Astrocyte (in vitro differentiated cells and primary cell): ENCODE measurements at places on chromosomes 7 and 10.

DNA sequence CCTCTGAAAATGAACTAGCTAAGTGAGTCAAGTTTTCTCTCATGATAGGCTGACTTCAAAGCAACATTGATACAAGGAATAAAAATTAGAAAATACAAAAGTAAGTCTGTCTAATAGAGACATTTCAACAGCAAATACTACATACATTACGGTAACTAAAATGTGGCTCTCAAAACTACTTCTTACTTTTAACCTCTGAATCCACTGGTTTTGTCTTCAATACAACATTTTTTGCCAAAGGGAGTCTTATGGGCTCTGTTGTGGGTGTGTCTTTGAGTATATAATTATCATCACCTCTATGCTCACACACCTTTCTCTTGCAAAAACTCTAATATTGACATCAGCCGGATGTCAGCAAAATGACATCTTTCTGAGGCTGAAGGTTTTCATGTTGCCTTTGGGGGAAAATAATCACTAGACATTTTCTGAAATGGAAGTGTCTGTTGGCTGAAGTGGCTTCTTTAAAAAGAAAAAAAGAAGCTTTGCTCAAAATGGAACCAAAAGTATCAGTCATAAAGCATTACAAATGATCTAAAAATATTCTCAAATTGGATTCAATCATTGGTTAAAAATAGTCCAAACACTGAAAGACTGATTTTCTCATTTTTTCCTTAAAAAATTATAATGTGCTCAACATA is 41.8 kb upstream of the FAM133B start:
- no peak for DNase-seq

DNA sequence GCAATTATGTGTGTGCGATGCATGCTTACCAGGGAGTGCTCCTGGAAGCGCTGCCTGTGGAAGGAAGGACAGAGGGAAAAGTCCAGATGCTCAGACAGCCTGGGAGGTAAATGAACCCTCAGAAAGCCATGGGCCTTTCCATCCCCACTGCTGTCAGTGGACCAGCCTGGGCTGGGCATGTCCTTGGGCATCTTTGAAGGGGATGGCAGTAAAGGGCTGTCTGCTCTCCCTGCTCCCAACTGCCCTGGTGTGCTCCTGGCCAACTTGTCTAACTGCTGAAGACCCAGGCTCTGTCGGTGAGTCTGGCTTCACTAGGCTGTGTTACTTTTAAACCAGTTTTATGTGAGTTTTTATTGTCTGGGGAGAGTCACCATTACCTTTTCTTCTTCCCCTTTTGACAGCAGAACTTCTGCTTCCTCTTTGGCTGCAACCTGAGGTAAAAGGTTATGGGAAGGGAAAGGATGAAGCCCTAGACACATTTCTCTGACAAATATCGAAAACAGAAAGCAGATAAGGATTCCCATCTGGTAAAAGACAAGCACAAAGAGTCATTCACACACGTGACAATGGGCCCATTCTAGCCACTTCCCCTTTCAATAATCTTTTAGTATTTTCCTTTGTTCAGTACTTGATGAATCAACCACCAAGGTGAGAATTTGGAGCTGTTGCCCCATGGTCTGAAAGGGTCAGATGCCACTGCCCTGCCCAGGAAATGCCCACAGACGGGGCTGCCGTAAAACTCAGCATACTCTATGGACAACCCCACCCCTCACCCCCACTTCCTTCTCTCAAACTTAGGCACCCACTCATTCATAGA is 27.6 kb upstream of the PIK3AP1 start:
- DNase-seq, result no peak

DNA sequence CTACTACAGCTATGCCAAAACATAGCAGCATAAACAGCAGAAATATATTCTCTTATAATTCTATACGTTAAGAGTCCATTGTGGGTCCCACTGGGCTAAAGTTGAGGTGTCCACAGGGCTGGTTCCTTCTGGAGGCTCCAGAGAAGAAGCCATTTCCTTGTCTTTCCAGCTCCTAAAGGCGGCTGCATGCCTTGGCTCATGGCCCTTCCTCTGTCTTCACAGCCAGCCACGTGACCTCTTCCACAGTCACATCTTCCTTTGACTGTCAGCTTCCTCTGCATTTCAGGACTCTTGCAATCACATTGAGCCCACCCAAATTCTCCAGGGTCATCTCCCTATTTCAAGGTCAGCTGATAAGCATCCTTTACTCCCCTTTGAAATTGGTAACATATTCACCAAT is 17.2 kb downstream of the NACAD start:
- no peak for DNase-seq

GRCh38 chr7:80791509-80791929 is 127.3 kb downstream of the SEMA3C start:
- DNase-seq, result no peak

DNA sequence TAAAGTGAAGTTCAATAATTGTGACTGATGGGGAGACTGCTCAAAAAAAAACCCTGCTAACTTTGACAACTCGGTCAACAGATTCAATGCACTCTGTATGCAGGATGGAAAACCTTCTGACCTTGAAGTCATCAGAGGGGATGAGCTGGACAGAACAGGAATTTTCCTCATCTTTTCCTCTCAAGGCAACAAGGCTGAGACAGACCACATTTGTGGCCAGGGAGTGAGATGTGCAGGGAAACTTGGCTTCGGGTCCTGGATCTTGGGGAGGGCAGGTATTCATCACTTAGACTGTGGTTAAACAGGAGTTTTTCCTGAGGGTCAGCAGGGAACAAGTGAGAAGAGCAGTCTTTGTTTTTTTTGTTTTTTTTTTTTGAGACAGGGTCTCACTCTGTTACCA is 100.6 kb downstream of the BAMBI start:
- peak; percentile 39 for DNase-seq

- DNase-seq, result no peak
These were observed 2.9 kb upstream of the IGF2BP3 start for GRCh38 chr7:23472956-23473843.

GRCh38 chr7:29563590-29564495 is at the start of gene PRR15:
PRR15 (plus strand) TSS chr7:29563835; CDS start chr7:29566330, 2,495 bp downstream.
- DNase-seq, result peak; percentile 7

- DNase-seq, result peak; percentile 97
These were observed 50.5 kb upstream of the BMPER start for GRCh38 chr7:33854801-33855350.

- DNase-seq, result no peak
These were observed 49.6 kb downstream of the MPP7 start for GRCh38 chr10:28253169-28253785.

DNA sequence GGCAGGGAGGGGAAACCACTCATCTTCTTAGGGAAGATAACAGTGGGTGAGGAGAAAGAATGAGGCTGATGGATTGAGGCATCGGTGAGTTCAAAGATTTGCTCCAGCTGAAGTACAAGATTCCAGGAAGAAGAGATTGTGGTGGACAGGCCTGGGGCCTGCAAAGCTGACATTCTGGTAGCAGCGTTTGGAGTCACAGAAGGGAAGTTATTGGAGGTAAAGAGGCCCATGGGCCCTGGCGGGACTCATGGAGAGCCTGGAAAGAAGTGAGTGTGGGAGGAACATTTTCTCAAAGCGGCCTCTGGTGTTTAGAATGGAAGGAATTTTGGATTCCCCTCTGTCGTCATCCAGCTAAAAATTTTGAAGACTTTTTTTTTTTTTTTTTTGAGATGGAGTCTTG is 160.0 kb upstream of the KLF6 start:
- DNase-seq, result no peak

DNA sequence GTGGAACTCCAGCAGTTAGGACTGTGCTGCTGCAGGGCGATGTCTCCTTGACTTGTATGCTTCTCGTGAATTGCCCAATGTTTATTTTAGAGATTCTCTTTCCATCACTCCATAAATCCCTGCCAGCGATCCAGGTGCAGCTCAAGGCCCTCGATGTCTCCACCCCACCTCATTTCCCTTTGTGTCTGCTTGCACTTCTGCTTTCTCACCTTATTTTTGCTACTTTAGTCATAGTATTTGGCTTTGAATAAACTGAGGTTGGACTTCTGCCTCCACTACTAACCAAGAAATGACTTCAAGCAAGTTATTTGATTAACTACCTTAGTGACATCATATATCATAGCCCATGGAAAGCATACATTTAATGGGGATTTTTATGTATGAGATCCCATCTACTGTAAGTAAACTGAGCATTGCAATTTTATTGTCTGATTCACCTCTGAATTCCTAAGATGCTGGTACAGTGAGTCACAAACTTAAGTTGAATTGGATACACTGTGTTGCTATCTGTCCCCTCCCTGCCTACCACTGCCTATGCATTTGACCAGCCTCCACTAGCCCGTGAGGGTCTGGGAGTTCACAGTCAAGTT is 255.8 kb downstream of the ABCA13 start:
- peak; percentile 73 for DNase-seq

DNA sequence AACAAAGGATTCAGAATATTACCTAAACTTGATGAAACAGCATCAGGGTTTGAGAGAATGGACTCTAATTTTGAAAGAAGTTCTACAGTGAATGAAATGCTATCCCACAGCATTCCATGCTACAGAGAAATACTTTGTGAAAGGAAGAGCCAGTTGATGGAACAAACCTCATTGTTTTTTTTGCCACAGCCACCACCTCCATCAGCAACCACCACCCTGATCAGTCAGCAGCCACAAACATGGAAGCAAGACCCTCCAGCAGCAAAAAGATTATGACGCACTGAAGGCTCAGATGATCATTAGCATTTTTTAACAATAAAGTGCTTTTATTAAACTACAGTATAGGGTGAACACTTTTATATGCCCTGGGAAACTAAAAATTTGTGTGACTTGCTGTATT is 98.7 kb downstream of the LRRC4 start:
- peak; percentile 33 for DNase-seq

DNA sequence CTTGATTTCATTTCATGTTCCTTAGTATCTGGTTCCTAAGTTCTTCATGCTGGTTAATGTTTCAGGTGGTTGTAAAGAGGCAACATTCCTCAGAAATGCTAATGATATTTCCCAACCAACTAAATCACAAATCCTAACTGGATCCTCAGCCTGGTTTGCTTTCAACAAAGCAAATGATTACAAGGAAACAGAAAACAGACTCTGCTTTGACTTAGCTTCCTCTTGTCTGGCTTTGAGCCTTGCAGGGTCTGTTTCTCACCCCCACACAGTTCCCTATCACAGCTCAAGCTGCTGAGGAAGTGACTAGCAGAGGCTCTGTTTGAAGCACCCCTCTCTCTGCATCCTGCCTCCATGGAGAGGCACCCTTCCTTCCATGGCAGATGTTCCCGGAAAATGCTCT is 130.2 kb upstream of the CTTNBP2 start:
- no peak for DNase-seq

DNA sequence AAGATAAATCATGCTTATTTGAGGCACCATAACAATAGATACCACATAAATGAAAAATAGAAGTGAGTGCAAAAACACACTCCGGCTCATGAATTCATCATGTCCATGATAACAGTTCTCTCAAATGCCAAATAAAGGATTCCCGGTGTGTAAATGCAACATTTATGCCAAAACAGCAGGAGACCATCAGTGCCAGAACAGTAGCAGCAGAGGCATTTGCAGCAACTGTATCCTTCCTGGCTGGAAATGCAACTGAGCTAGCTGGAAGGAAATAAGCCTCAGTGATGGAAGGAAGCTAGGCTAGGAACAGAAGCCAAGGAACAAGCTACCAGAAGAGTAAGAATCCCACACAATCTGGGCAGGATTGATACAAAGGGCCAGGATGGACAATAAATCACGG is 79.9 kb upstream of the THSD7A start:
- DNase-seq, result no peak

- no peak for DNase-seq
These were observed 209.6 kb downstream of the PTPRN2 start for GRCh38 chr7:158377800-158378623.

DNA sequence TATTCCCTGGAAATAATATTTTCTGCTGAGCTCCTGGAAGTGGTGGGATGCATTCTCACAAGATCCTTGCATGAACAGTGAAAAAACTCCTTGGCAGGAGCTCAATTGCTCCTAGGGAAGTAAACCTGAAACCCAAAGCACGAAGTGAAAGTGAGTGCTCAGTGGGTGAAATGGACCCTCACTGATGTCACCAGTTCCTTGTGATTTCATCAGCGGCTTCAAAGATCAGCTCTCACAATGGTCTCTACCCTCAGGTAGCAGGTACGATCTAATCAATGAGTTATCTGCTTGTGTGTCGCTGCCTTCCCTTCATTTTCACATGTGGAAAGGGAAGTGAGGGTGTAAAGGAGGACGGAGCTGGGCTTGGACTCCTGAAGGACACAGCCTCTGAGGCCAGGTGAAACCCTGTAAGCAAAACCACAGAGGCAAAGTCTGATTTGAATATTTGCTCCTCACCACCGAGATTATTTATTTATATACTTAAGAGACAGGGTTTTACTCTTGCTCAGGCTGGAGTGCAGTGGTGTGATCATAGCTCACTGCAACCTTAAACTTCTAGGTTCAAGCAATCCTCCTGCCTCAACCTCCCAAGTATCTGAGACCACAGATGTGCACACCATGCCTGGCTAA is 255.4 kb upstream of the LYZL1 start:
- DNase-seq, result no peak

GRCh38 chr7:138363721-138364120 is 96.3 kb upstream of the TRIM24 start:
- no peak for DNase-seq

DNA sequence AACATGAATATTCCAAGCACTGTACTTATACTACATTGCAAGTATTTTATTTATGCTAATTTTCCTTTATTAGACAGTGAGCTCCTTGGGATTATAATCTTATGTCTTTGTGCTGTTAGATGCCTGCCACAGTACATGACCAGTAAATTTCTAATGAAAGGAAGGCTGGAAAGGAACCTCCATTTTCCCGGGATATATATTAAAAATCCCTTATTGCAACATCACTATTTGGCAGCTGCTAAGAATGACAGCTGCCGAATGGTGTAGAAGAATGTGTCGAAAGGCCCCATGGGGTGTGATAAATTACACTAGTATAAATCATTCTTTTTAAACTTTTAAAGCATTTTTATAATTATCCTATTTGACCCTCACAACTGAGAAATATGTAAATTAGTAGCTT is 59.1 kb downstream of the TFAM start:
- DNase-seq, result no peak

- DNase-seq, result no peak
These were observed 79.2 kb downstream of the RBM20 start for GRCh38 chr10:110723224-110723891.

GRCh38 chr7:51060536-51060935 is 256.1 kb downstream of the COBL start:
- no peak for DNase-seq

- no peak for DNase-seq
These were observed 9.2 kb upstream of the FOXP2 start for GRCh38 chr7:114405427-114405826.
